ENCODE measurements at places on chromosomes 5 and 9.

DNA sequence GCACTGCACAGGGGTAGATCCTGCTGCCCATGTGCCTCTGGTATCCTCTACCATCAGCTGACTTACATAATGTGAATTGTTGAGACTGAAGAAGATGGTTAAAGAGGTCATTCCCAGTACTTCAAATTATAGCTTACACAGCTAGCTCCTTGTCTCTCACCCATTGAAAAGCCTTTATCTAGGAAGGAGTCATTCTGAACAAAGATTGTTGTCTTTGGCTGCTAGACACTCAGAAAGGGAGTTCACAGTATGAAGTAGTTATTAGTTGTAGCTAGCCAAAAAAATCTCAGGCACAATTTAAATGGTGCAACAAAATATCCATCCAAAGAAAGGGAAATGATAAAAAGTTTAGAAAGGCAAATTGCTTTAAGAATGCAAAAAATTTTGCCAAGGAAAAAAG, 102.0 kb upstream of the NREP start:
- DNase-seq = no peak

DNA sequence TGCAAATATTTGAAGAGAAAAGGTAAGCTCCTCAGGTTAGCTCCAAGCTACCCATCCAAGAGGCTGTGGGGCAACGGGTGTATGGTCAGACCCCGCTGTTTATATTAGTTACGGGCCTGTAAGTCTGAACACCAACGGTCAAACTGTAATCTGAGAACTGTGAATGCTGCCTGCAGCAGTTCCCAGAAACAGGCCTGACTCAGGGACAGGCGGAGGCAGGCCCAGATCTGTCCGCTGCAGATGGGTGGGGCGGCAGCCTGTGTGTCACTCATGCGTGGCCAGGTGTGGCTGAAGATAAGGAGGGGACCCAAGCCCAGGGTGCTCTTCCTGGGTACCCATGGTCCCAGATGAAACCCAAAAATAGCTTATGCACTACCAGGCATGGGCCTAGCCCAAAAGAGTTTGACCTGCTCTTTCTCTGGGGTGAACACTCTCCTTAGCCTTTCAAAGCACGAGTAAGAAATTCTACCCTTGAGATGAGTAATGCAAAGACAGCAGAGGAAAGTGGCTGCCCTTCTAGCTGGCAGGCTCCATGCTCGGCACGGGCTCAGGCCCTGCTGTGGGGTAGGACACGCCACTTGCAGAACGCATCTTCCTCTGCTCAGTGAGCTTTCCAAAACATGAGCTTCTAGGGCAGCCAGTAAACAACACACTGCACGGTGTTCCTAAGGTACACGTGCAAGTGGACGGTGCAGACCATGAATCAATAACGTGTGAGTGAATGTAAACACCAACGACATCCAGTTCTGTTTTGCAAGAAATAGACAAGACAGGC, 9.1 kb downstream of the UBAC1 start:
- no peak for DNase-seq

DNA sequence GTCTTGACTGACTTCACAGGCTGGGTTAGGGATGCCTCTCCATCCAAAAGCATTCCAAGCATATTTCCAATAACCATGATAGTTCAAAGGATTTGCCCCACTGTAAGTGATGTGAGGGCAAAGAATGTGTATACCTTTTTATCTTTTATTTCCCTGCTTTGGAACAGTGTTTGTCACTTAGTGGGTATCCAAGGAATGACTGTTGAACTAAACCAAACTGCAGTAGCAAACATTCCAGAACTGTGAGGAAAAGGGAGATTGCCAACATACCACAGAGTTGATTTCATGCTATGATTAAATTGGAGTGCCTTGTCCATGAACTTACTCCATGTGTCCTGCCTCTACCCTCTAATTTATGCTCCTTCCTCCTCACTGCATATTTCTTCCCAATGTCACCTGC, 400.0 kb downstream of the KIAA0825 start:
- no peak for DNase-seq

DNA sequence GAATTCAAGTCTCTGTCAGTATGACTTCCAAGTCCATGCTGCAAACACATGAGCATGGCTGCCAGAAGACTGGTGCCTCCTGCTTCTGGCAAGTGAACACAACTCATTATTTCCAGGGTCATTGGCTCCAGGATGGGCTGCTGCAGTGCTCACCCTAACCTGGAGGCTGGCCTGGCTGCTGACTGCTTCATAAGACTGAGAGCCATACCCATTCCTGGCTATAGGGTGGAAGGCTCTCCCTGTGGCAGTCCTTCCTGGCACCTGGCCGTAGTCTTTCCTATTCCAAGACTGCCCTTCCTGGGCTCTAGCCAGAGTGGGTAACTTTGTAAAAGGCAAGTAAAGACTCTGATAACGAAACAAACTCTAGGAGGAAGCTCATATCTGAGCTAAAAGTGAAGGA, 51.2 kb downstream of the CXXC5 start:
- DNase-seq = no peak

- no peak for DNase-seq
Observed at GRCh38 chr9:36492865-36493264, 79.8 kb upstream of the MELK start.

- no peak for DNase-seq
Observed at GRCh38 chr5:117463881-117464570, 889.4 kb upstream of the SEMA6A start.

GRCh38 chr5:163089230-163089629, 348.2 kb upstream of the CCNG1 start:
- no peak for DNase-seq

DNA sequence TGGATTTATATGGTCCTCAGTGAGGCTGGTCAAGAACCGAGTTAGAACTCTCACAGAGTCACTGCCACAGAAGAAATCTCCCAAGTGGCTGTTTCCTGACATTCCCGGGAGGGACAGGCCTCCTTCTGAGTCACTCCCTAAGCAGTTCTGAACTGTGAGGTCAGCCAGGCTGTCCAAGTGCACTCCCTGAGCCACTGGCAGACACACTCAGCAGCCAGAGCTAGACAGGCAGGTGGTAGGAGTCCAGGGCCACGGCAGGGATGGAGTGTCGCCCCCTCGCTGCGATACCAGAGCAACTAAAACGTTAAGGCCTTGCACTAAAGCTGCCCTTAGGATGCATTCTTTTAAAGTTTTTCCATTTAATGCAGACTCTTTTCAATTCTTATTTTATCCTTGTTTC, 3.4 kb downstream of the IL4 start:
- DNase-seq = no peak

Data from activated T-cell treated with anti-CD3 and anti-CD28 coated beads for 4 hours (primary cell).